Glutamatergic neuron (in vitro differentiated cells): ENCODE measurements at places on chromosomes 5 and 9. TPM values are rescaled to one million over a fixed set of nuclear protein-coding genes. Genes with fewer than 3 reads are reported as not detected.

RAD1 gene
- 21.9 TPM for total RNA-seq

LRRTM2 gene
- total RNA-seq, result 28.9 TPM

KDM3B gene
- total RNA-seq, result 98.5 TPM

- no peaks in the 10 kb centered on the region for H3K4me1 ChIP-seq
- DNase-seq, result no peak
- H3K36me3 ChIP-seq, result peaks cover 4% of the 10 kb centered on the region
- no peak overlapping the region for H3K27ac ChIP-seq
- H3K27me3 ChIP-seq, result no peaks in the 10 kb centered on the region
Measured at GRCh38 chr5:72760259-72760658, 56.2 kb upstream of the TNPO1 start.

DNA sequence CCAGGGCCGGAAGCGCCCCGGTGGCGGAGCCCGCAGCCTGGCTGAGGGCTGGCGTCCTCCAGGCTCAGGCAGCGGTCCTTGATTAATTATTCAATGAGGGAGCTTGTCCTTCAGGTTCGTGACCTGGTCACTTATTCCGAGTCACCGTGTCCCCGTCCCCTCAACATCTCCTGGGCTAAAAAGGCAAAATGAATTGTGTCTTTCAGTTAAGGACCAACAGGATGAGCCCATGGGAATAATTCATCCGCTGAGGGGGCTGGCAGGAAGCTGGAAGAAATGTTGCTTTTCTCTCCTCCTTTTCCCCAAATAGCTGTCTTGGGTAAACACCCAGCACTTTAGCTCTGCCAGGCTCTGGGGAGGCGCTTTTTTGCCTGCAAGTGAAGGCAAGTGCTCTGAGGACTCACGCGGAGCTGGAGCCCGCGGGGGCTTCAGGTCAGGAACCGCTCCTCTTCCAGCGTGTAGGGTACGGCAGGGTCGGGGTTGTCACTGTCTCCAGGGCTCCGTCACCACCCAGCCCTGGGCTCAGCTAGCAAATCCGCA is 13.1 kb downstream of the KCNT1 start:
- H3K4me1 ChIP-seq, result peaks cover 6% of the 10 kb centered on the region
- peak overlapping the region; percentile 80 for H3K4me3 ChIP-seq
- peak overlapping the region; percentile 28 for H3K27ac ChIP-seq
- no peaks in the 10 kb centered on the region for H3K36me3 ChIP-seq

ATP10B gene
- not detected for total RNA-seq

DNA sequence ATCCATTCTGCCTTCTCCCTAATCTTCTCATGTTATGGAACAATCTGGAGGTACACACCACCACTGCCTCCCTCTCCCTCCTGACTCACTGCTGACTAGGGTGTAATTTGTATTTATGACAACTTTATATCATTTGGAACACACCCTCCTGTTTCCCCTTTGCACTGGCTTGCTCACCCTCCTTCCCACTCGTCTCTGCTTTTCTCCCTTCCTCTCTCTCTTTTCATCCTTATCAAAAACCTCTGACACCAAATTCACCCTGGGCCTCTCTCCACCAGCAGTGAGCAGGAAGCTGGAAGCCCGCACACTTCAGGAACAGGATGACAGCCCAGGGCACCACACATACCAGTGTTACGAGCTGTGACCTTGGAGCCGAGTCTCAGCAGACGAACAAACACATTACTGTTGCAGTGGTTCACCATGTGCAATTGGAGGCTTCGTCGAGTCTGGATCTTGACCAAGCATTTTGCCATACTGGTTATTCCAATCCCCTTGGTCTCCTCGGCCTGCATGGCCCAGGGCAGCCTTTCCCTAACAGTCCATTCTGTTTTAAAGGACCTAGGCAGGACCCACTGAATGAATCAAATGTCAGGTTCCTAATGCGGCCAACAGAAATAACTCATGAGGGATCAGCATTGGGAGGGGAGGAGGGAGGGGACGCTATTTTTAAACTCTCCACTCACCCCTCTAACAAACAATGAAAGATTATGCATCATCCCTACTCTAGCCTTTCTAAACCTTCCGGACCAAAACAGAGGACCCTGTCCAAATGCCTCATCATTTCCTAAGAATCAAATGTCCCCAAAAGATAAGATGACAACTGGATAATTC is 203.9 kb upstream of the RASEF start:
- DNase-seq, result no peak
- H3K4me3 ChIP-seq, result no peak overlapping the region
- peak overlapping the region; percentile 29 for H3K27ac ChIP-seq
- peaks cover 15% of the 10 kb centered on the region for H3K4me1 ChIP-seq
- H3K36me3 ChIP-seq, result no peaks in the 10 kb centered on the region

DNA sequence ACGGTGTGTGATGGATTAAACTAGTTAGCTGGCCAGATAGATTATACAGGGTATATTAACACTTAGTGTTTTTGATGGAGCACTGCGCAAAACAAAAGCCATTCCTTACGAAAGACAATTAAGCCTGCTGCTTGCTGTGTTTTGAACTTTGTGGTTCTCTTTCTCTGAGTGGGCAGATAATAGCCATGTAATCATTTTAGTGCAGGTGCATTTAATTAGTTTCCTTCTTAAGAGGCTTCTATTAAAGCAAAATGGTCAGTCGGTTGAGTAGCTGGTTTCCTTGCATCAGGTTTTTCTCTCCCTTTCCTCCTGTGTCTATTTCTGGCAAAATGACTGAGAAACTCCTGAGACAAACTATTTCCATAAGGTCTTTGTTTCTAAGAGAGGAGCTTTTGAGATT is 512.5 kb downstream of the DMAC1 start:
- H3K27me3 ChIP-seq, result no peaks in the 10 kb centered on the region
- no peak for DNase-seq
- no peak overlapping the region for H3K4me3 ChIP-seq
- no peaks in the 10 kb centered on the region for H3K4me1 ChIP-seq

TGFBR1 gene
- total RNA-seq, result 207 TPM

DNA sequence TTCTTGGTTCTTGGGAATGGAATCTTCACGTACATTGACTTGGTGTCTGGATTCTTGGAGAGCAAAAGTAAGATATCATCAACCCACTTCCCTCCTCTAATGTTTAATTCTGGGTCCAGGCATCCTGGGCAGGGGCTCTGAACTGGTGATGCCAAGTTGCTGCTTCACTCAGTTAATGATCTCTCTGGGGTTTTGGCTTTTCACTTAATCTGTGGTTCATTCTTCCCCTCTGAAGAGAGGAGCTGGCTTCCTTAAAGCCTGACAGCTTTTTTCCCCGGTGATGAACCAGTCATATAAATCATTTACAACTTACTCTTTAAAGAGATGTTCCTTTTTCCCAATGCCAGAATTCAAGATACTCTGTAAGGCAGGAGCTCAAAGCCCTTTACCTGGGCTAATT is 65.9 kb downstream of the ARHGAP26 start:
- DNase-seq, result no peak
- no peaks in the 10 kb centered on the region for H3K4me1 ChIP-seq
- no peaks in the 10 kb centered on the region for H3K27me3 ChIP-seq
- H3K36me3 ChIP-seq, result no peaks in the 10 kb centered on the region
- H3K27ac ChIP-seq, result no peak overlapping the region

DNA sequence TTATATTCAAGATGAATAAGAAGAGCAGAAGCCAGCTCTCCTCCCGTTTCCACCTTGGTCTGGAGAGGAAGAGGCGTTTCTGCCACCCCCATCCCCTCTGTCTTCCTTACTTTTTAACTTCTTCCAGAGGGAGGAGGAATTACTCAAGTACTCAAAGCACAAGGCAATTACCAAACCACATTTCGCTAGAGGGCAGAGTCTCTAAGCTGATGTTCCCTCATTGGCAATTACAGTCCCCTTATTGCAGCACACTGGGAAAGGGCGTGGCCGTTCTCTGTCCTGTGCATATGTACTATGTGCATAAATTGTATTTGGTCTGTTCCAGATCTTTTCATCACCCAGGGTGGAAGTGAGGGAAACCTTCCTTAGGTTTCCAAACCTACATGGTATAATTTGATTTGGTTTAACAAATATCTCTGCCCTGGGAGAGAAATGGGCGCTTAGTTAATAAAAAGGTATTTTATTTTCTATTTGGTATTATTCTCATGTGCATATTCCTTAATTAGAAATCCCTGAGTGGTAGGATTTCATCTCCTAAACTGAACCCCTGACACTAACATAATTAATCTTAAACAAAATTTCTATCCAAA is 29.8 kb upstream of the ALDOB start:
- peaks cover 2% of the 10 kb centered on the region for H3K27me3 ChIP-seq
- peak; percentile 39 for DNase-seq
- H3K36me3 ChIP-seq, result no peaks in the 10 kb centered on the region
- peaks cover 9% of the 10 kb centered on the region for H3K4me1 ChIP-seq
- H3K4me3 ChIP-seq, result no peak overlapping the region
- H3K27ac ChIP-seq, result no peak overlapping the region

DNA sequence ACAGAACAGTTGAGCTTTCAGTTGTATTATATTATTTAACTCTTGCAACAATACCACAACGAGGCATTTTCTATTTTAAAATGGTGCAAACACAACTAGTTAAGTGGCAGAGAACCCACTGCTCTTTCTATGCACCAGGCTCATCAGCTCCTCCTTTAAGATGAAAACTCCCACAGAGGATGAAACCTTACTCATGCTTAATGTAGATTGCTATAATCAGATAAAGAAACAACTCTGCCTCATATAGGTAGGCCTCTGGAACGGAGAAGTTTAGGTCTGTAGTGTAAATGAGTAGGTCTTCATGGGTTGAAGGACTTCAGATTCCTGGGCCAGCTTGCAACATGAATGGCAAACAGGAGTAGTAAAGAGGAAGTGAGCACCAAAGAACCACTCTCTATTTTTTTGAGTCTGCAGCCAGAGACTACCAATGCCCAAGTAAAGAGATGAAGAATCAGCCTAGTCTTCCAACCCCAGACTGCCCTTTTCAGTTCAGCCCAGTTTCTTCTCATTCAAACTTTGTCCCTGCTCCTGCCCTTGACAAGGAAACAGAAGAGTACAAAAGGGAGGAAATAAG is 33.9 kb downstream of the HACD4 start:
- peaks cover 14% of the 10 kb centered on the region for H3K36me3 ChIP-seq
- no peak overlapping the region for H3K4me3 ChIP-seq
- H3K27me3 ChIP-seq, result no peaks in the 10 kb centered on the region
- H3K4me1 ChIP-seq, result peaks cover 11% of the 10 kb centered on the region
